ENCODE measurements at places on chromosomes 6 and 20.

- no peak for DNase-seq
Measured at GRCh38 chr6:167037762-167038161, 38.6 kb downstream of the CEP43 start.

DNA sequence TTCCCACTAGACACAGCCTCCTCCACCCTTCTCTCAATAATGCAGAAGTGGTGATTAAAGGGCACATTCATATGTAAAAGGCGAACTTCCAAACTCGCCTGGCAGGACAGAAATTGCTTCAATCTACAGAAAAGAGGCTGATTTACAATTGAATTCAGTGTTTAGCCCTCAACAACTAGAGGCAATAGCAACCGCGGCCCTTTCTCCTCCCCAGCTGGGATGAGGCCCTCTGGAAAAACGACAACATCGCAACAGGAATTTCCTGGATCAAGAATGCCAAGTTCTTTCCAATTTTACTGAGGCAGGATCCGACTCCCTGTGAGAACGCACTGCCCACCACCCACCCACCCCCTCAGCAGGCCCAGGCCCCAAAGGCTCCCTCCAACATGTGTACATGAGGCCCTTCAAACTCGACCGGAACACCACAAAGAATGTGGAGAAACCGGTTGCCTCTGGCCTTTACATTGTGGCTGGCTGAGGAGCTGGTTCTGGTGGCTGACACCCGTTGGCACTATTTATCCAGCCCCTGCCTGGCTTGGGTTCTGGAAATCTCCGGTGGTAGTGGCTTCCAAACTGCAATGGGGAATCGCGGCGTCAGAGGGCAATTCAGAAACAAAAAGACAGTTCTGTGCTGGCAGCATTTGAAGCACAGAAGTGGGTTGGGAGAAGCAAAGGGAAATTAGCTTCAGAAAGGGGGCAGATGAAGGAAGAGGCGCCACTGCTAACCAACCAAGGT is 36.8 kb downstream of the ZMYND8 start:
- no peak for DNase-seq

- DNase-seq, result no peak
Measured at GRCh38 chr6:138978229-138978628, 9.8 kb downstream of the REPS1 start.

GRCh38 chr20:4916971-4917881 is 84.1 kb downstream of the SLC23A2 start:
- no peak for DNase-seq

Measured in activated naive CD4-positive, alpha-beta T cell (primary cell).